CD4-positive, alpha-beta T cell treated with Interleukin-21 for 1 hour (primary cell): ENCODE measurements at places on chromosomes 11 and 22.

DNA sequence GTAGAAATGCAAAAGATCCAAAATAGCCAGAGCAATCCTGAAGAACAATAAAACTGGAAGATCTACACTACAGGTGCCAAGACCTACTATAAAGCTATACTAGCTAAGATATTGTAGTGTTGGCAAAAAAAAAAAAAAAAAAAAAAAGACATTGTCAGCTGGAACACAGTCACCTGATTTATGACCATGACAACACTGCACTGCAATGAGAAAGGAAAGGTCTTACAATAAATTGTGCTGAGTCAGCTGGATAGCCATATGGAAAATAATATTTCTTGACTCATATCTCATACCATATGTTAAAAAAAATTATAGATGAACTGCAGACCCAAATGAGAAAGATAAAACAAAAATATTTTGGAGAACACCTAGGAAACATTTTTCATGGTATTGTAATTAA is 3.1 kb upstream of the PANX3 start:
- no peak for DNase-seq

- no peak for DNase-seq
Measured at GRCh38 chr11:86365546-86365945, 9.1 kb upstream of the CCDC81 start.

DNA sequence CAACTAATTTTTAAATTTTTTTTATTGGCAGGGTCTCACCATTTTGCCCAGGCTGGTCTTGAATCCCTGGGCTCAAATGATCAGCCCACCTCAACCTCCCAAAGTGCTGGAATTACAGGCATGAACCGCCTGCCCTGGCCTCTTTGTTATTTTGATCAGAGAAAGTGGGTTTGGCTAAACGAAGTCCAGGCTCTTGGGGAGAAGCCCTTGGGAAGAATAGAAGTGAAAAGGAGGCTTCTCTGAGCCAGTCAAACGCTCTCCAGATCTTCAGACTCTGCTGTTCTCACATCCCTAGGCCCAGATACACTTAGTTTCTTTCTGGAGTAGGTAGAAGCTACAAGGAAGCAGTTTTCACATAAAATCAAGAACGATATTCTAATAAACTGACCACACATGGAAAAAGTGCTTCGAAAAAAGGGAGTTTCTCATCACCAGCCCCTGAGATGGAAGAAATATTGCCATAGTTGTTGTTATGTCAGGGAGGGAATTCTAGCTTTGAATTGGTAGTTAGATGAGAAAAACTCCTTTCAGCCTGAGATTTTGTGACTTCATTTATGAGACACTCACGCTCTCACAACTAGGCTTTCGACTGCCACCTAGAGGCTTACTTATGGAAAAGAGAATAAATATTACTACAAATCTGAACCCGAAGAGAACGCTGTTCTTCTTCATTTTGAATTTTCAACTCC is 41.7 kb upstream of the AQP11 start:
- DNase-seq, result peak; percentile 57

DNA sequence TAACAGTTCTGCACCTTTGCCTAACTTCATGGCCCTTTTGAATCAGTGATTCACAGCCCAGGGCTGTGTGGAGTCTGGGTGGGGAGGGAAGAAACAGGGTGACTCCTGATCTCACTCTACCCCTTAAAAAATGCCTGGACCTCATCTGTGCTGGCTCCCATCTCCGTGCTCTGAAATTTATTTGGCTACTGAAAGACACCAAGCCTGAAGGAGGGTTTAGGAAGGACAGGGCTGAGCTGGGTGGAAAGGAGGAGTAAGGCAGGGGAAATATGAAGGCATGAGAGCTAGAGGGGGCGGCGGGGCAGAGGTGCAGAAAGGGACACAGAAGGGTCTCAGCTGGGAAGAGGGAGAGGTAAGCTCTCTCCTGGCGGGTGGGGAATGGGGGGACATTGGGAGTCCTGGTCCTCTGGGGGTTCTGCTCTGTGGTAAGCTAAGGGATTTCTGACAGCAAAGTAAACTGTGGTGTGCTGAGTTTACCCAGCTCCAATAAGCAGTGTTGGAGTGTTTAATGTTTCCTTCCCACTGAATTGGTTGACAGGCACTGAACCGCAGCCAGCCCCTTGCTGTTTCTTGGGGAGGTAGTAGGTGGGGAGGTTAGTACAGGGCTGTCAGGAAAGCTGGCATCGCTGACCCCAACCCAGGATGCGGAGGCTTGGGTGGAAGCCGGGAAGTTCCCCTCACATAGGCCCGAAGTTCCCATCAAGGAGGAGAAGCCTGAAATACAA is 71.1 kb downstream of the RPUSD4 start:
- no peak for DNase-seq

DNA sequence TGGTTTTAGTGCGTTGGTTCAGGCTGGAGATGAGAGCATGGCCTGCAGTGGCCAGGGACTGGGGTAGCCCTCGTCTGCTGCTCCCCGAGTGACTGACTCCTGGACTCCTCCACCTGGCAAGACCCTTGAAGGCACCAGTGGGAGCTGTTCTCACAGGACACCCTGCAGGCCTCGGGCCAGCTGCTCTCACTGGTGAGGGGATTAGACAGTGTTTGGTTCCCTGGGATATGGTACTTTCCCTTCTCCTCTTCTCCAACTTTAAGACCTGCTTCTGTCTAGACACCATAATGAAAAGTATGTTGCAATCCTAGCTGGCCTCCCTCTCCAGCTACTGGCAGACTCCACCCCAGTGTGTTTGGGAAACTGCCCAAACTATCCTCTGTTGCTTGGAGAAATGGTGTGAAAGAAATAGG is 168.8 kb upstream of the CADM1 start:
- no peak for DNase-seq

GRCh38 chr11:115939104-115939730 is 435.0 kb upstream of the CADM1 start:
- no peak for DNase-seq

GRCh38 chr11:78380615-78381051 is 37.0 kb downstream of the GAB2 start:
- no peak for DNase-seq

DNA sequence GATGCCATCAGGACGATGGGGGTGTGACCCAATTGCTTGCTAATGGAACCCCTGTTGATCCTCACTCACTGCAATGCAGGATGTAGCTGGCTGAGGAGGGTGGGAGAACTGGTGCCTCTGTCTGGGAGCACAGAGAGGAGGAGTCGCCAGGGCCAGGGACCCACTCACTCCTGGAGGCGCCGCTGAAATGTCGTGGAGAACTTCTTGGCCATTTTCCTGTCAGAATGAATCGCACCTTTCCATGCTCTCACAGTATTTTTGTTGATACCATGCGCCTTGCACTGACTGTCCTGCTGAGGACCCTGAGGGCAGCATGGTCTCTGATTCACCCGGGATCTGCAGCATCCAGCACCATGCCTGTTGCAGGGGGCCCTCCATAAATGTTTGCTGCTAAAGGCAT is 211.4 kb downstream of the DSCAML1 start:
- no peak for DNase-seq

GRCh38 chr11:130872102-130872501 is 44.2 kb downstream of the SNX19 start:
- DNase-seq, result no peak

DNA sequence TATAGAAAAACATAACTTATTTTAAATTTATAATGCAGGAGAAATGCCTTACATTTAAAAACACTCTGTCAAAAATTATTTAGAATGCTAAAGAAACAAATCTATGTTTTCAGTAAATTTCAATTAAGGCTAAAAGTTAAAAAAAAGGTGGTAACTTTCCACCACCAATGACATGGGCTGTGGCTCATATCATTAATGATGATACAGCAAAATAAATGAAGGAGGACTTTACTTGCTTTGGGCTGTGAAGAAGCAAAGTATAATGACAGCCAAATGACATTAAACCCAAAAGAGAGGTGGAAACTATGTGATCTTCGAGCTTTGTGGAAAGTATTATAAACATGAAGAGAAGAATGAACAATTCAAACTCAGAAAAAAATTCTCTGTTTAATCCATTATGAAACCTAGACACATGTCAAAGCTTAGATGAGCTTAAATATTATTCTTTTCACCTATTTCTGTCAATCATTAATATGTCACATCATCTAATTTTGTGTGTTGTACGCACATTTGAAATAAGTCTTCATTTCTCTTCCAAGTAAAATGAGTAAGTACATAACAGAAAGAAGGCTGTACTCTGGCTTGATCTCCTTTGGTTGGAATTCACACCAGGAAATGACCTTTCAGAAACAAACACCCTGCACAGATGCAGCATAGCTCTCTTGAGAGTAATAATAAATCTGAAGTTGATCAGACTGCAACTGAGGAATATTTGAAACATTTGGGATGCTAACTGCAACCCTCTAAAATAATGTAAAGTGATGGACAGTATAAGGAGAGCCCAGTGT is 265.8 kb downstream of the TTC28 start:
- no peak for DNase-seq

DNA sequence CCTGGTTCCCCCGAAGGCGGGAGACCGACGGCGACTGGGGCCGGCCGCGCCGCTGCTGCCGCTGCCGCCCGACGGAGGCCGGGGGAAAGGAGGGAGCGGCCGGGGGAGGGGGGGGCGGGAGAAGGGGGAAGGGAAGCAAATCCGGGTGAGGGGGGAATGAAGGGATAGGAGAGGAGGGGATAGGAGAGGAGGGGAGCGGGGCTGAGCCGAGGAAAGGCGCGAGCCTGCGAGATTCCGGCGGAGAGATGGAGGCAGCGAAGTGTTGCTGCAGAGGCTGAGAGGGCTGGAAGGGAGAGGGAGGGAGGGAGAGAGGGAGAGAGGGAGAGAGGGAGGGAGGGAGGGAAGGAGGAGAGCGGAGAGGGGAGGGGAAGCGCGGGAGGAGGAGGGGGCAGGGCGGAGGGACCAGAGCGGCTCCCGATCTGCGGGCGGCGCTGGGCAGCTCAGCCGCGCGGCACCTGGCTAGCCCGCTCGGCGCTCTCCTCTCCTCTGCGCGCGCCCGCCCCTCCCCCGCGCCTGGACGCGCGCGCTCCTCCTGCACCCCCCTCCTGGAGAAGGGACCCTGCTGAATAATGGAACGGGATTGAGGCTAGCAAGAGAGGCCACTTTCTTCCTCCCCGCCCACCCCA is 52.3 kb downstream of the SLC22A12 start:
- DNase-seq, result no peak

- DNase-seq, result no peak
Measured at GRCh38 chr11:114724916-114725524, 46.7 kb downstream of the NXPE2 start.

DNA sequence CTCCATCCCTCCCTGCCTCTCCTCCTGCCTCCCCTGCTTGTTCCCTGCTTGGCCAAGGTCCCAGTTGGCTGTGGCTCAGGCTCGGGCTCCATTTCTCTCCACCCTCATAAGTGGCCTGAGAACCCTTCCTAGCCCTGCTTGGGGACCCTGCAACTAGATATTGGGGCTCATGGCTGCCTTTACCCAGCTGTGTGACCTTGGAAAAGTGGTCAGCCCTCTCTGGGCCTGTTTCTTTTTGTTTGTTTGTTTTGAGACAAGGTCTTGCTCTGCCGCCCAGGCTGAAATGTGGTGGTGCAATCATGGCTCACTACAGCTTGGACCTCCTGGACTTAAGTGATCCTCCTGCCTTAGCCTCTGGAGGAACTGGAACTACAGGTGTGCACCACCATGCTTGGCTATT is 20.3 kb upstream of the CABP2 start:
- no peak for DNase-seq

- DNase-seq, result no peak
Measured at GRCh38 chr11:114263513-114264170, 32.6 kb upstream of the NNMT start.

GRCh38 chr11:134398079-134398444 is 14.0 kb downstream of the B3GAT1 start:
- no peak for DNase-seq

DNA sequence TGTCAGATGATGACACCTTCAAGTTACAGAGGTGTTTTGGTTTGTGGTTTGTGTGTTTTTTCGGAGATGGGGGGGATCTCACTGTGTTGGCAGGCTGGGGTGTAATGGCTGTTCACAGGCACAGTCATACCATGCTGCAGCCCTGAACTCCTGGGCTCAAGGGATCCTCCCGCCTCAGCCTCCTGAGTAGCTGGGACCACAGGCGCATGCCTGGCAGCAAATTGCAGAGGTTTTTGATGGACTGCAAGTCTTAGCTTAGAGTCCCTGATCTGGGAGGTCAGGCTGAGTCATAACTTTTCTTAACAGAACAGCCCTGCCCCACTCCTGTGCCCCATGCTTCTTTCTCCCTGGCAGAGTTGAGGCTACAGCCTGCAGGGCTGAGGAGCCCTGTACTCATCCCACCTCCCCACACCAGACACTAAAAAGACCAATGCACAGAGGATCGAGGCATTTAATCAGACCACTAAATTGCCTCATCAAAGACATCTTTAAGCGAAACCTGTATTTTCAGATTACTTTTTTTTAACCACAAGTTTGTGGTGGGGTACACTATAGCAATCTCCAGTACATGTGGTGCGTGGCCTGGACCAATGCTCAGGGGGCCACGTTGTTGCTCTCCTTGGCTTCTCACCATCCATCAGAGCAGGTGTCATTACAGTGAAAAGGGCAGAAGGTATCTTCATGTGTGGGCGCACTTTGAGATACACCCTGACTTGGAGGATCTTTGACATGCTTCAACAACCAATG is 17.1 kb upstream of the ADORA2A start:
- peak; percentile 35 for DNase-seq

DNA sequence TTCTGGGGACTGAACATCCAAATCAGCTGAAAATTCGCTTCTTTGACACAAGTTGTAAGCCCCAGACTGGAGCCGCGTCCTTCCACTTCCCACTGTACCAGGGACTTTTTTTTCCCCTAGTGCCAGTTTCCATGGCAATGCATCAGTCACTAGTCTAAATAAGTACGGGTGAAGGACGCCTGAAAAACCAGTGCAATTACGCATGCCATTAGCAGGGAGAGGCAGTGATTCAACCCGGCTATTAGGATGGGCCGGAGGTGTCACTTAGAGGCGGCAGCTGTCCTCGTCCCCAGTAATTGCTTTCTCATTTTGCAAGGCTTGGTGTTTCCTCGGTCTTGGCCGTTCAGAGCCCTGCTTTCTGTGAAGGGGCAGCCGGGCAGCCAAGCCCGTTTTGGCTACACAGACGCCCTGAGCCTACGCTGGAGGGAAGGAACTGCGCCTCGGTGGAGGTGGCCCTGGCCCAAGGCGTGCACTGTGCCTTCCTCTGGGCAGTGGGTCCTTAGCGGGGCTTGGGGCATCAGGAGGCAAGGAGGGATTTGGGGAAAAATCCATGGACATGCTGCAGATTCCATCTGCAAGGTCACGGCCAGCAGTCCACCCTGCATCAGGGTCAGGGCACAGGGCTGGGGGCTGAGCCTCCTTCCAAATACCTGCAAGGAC is 319.7 kb downstream of the CTTN start:
- no peak for DNase-seq
